CD4-positive, alpha-beta T cell (primary cell): ENCODE measurements at places on chromosomes 6 and 20.

DNA sequence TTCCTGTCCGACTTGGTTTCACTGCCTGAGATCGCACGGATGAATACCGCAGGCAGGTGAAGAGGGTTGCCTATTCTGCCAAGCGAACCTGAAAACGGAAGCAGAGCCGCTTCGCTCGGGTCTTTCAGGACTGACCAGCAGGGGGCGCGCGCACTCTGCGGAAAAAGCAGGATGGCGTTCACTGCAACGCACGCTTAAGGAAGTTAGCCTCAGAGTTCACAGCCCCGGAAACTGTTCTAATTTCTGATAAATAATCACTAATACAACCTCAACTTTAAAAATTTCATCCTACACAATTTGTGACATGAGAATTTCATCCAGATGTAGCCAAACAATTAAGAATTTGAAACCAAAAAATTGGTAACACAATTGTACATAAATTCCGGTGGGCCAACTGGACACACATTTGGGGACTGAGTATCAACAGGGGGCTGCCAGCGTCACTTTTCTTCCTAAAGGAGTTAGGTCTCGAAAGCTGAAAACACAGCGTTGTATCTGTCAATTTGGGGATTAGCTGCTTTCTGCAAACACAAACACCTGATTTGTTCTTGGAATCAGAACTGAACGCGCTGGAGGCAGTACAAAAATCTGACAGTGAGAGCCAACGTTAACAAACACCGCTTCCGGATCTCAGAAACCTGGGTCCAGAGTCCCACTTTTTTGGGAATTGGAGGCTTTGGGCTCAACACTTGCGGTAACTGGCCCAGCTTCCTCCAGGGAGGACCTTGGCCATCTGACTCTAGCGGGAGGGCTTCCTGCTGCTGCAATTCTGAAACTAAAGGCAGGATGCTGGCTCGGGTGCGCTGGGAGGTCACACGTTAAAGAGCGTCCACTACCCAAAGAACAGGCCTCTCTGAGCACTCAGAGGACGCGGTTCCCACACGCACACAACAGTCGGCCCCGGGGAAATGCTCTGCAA is 8.8 kb downstream of the PXDC1 start:
- peak; percentile 89 for DNase-seq

DNA sequence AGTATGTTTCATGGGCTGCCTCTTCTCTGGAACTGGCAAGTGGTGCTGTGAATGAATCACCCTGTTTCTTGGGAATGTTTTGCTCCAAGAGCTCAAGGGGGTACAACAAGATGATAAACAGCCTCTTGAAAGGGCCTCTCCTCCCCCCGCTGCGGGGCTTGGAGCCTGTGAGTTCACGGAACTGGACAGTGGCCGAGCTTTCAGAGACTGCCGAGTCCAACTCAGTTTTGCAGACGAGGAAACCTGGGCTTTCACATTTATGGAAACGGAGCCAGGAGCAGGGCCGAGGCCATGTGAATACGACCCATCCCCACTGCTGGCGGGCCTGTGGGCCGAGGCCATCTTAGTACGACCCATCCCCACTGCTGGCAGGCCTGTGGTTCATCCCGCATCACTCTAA is 18.2 kb upstream of the SRC start:
- no peak for DNase-seq

GRCh38 chr6:57198926-57199636 is 23.0 kb downstream of the RAB23 start:
- no peak for DNase-seq

DNA sequence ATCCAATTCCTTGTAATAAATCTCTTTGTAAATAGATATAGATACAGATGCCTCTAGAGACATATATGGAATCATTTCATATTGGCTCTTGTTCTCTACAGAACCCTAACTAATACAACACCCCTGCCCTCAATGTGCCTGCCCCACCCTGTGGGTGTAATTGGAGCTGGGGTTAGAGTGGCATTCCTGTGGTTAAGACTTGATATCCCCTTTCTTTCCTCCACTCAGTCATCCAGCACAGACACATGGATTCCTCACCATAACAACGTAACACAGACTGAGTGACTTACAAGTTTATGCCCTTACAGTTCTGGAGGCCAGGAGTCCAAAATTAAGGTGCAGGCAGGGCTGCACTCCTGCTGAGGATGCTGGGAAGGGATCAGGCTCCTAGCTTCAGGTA is 42.8 kb downstream of the C6orf118 start:
- no peak for DNase-seq

- no peak for DNase-seq
Measured at GRCh38 chr20:64257107-64257757, 1.7 kb downstream of the PCMTD2 start.

DNA sequence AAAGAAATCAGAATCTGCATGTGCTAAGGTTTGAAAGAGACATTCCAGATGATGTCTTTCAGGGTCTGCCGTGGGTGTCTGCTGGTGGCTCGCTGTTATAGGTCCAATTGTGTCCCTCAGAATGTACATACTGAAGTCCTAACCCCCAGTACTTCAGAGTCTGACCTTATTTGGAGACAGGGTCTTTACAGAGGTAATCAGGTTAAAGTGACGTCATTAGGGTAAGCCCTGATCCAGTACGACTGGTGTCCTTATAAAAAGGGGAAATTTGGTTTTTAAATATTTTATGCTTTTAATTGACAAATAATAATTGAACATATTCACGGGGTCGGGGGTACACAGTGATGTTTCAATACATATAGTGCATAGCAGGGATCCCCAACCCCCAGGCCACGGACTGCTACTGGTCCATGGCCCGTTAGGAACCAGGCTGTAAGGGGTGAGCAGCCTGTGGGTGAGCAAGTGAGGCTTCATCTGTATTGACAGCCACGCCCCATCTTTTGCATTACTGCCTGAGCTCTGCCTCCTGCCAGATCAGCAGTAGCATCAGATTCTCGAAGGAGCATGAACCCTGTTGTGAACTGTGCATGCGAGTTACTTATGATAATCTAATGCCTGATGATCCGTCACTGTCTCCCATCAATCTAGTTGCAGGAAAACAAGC is 33.2 kb upstream of the SLC22A23 start:
- DNase-seq = no peak

GRCh38 chr6:157672726-157673412 is 150.2 kb upstream of the SNX9 start:
- DNase-seq = no peak

- no peak for DNase-seq
Measured at GRCh38 chr6:144364782-144365181, 79.6 kb downstream of the UTRN start.

GRCh38 chr20:41174373-41174772 is 37.0 kb downstream of the PLCG1 start:
- DNase-seq = no peak

- DNase-seq = no peak
Measured at GRCh38 chr6:139732451-139732850, 358.0 kb upstream of the CITED2 start.
